ENCODE measurements at places on chromosomes 6 and 20.

GRCh38 chr6:44423306-44423705 is 35.8 kb downstream of the CDC5L start:
- no peak for DNase-seq

DNA sequence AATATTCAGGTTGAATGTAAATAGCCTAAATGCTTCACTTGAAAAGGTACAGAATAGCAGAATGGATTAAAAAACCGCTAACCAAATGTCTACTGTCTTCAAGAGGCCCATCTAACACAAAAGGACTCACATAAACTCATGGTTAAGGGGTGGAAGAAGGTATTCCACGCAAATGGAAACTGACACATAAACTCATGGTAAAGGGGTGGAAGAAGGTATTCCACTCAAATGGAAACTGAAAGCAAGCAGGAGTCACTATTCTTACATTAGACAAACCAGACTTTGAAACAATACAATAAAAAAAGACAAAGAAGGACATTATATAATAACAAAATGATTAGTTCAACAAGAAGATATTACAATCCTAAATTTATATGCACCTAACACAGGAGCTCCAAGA is 38.3 kb upstream of the PKIB start:
- no peak for DNase-seq

DNA sequence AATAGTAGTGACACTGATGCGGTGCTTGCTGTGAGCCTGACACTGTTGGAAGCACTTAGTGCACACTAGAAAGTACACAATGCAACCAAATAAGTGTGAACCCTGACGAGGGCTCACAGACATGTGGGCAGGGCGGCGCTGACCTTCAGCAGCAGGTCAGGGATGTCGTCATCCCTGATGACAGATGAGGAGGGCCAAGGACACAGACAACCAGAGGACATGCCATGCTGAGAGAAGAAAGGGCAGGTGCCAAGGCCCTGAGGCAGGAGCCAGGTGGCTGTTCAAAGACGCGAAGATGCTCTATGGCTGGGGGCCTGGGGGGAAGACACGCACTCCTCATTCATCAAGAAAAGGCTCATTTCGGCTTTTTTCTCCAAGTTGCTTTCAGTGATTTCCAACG is 176.4 kb upstream of the CST7 start:
- no peak for DNase-seq

DNA sequence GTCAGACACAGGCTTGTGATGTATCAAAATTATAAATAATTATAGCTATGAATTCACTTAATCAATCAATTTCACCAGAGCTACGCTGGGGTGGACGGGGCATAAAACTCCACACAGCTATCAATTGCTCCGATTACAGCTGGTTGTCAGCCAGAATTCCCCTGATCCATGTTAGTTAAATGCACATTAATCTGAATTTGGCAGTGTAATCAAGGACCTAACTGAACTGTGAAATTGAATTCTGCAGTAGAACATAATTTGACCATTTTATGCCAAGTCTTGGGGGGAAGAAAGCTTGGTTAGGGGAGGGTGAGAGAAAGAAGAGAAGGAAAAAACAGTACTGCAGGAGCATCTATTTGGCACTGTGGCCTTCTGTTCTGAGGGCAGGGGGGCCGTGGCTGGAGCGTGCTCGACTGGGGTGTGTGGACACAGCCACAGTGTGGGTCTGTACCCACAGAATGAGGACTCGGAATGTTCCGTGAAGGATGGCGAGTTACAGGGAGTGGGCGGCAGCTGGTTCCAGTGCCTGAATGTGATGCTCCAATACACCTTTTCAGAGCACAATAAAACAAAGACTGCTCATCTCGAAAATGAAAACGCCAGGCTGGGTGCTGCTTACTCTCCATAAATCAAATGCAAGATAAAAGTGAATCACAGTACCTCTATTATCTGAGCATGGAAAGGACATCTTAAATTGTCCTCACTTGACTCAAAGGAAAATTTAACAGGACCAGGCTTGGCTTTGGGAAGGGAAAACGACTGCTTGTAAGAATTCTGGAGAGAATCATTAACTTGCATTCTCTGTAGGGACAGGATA is 59.2 kb downstream of the LAMP5 start:
- no peak for DNase-seq

DNA sequence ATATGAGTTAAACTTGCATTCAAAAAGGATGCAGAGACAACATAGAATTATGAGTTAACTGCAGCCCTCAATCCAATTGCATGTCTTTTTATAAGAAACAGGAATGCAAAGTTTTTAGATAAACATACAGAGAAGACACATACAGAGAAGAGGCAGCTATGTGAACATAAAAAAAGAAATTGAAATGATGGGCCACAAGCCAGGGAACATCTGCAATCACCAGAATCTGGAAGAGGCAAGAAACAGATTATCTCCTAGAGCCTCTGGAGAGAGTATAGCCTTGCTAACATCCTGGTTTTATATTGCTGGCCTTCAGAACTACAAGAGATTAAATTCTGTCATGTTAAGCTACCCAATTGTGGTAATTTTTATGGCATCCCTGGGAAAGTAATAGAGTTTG is 257.2 kb upstream of the EYS start:
- no peak for DNase-seq
